MCF 10A (cell line): ENCODE measurements at places on chromosomes 7 and 10.

- peak; percentile 52 for DNase-seq
These were observed 381.0 kb upstream of the TPK1 start for GRCh38 chr7:145216866-145217265.

DNA sequence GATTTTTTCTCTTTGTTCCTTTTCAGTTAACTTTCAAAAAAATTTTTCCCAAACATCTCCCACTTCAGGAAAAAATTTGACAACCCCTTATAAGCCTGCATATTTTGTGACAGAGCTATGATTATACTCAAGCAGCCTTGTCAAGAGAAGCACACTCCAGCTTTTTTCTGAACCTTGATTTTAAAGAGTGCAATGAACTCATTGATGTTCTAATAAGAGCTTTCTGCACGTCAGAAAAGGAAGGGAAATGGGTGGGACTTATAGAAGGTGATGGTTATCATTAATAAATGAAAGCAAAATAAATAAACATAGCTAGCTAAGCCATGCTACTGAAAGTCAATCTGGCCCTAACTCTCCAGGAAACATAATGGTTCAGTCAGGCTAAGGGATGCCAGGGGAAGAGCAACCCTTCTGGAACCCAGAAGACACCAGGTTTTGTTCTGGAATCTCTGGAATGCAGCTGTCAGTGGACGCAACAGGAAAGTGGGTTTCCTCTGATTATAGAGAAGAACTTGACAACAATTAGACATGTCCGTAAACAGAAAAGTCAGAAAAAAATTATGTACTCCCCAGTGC is 76.1 kb downstream of the NHLRC2 start:
- DNase-seq = no peak

GRCh38 chr7:146276888-146277287 is 160.3 kb downstream of the CNTNAP2 start:
- DNase-seq = no peak

- DNase-seq = no peak
These were observed 9.2 kb downstream of the AGBL3 start for GRCh38 chr7:134995239-134996096.

- no peak for DNase-seq
These were observed 380.5 kb upstream of the AUTS2 start for GRCh38 chr7:69217516-69218350.

DNA sequence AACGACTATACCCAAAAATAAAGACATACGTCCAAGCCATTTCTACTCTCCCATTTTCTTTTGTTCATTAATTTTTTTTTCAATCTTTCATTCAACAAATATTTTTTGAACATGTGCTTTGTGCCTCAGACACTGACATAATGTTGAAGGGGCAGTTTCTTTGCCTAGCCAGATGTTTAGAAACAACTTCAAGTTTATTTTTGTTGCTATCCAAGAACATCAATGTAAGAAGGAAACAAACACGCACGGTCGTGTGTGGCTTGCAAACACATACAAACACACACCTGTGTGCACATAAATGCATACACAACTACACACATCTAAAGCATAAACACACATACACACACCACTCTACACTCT is 39.9 kb downstream of the BTBD16 start:
- DNase-seq = no peak

GRCh38 chr7:99543916-99544315 is 8.0 kb downstream of the FAM200A start:
- no peak for DNase-seq

- DNase-seq = no peak
These were observed 92.4 kb upstream of the PPP2R2D start for GRCh38 chr10:131808370-131808930.

- DNase-seq = no peak
These were observed 71.9 kb upstream of the DIP2C start for GRCh38 chr10:761376-761775.

GRCh38 chr7:149811221-149811620 is 27.0 kb upstream of the ZNF862 start:
- peak; percentile 18 for DNase-seq

GRCh38 chr7:17626235-17626634 is 314.1 kb downstream of the SNX13 start:
- DNase-seq = no peak

DNA sequence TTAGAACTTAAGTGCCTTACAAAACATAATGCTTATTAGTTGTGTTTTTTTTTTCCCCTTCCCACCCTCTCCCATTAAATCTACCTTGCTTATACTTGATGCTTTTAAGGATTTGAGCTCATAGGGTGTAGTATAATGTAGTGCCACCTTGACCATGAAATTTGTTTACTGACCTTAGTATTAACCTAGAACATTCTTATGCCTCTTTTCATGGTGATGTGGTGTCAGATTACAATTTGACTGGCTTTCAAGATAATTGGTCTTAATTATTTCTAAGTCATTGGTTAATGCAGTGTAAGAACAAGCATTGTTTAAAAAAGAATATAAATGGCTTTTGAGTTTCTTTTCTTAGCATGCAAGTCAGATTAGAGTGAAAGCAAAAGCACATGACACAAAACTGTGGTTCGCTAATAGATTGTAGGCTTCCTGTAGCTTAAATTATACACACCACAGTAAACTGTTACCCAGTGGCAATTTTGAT is 61.8 kb downstream of the ADD3 start:
- no peak for DNase-seq

DNA sequence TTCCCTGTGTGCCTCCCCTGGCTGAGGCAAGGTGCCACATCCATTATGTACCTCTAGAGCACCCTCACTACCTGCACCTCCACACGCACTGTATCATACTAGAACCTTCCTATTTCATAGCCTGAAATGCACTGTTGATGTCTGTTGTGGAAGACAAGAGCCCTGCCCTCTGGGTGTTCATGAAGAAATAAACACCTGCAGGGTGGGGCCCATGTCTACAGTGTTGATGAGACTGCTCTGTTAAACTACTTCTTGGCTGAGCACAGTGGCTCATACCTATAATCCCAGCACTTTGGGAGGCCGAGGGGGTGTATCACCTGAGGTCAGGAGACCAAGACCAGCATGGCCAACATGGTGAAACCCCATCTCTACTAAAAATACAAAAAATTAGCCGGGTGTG is 14.0 kb downstream of the SORBS1 start:
- no peak for DNase-seq

DNA sequence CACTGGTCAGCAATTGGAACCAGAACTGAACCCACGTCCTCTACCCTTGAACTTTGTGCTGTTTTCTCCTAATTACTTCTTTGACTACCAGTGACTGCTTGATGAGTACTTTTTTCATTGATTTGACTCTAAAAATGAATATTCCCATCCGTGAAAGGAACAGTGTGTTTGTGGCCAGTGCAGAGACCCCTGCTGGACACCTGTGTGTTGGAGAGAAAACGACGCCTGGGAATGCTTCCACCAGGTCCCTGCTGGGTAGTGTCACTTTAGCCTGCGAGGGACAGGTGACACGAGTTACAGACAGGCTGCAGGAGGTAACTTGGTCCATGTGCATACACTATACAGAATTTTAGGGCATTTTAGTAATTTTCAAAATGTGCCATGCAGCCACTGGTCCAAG is 6.8 kb upstream of the GJD4 start:
- DNase-seq = no peak

GRCh38 chr10:625751-626711 is 63.4 kb downstream of the DIP2C start:
- no peak for DNase-seq

DNA sequence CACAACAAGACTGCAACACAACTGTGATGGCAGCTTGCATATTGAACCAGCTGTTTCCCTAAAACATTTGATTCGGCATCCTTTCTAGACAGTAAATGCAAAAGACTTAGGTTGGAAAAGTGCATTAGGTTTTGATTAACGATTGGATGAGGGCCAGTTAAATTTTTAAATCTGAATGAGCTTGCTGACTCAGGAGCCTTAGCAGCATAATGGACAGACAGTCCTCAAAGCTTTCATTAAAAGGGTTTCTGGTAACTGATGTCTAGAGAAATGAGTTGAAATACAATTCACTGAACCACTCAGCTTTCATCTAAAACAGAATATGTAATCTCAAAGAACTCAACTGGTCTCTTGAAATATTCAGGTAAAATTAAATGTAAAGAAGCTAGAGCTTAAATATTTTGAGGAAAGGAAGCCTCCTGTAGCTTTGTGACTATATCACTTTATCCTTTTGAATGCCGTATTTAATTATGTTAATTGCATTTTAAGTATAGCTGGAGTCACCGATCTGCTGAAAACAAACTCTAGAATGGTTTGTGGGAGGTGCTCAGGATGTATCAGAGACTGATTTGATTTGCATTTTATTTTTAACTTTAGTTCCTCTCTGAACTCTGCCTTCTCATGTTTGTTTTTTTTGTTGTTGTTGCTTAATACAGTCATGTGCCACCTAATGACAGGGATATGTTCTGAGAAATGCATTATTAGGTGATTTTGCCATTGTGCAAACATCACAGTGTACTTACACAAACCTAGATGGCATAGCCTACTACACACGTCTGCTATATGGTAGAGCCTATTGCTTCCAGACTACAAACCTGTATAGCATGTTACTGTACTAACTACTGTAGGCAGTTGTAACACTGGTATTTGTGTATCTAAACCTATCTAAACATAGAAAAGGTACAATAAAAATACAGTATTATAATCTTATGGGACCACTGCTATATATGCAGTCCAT is 29.2 kb upstream of the ATRNL1 start:
- DNase-seq = no peak

GRCh38 chr7:158138329-158138597 is 449.4 kb downstream of the PTPRN2 start:
- DNase-seq = no peak

DNA sequence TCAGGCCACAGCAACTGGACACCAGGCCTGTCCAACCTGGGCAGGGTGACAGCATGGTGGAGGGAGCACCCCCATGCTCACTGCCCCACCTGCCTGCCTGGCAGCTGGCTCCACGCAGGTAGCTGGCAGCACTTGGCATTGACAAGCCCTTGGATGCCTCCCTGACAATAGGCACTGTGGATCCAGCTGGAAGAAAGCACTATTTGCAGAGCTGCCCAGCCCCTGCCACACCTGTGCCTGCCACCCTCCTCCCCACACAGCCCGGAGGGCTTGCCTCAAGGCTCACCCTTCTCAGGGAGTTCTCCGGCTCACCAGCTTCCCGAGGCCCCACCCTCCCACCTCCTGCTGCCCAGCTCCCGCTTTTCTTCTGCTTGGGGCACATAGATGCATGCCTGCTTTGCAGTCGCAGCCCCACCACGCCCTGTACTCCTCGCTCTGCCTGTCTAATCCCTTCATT is 160.1 kb downstream of the NEURL1 start:
- peak; percentile 24 for DNase-seq

DNA sequence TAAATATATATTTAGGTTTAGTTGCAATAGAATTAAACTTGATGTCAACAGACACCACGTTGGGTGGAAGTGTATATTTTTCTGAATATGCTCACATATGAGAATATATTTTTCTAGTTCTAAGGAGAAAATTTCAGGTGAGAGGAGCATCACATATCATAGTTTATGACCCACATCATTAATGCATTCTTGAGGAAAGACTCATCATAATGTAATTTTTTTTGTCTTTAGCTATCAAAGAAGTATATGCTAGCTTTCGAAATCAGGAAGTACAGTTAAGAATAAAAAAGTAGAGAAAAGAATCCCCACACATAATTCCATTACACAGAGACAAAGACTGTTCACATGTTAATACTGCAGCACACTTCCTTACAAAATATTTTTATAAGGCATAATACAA is 30.4 kb downstream of the A1CF start:
- no peak for DNase-seq

DNA sequence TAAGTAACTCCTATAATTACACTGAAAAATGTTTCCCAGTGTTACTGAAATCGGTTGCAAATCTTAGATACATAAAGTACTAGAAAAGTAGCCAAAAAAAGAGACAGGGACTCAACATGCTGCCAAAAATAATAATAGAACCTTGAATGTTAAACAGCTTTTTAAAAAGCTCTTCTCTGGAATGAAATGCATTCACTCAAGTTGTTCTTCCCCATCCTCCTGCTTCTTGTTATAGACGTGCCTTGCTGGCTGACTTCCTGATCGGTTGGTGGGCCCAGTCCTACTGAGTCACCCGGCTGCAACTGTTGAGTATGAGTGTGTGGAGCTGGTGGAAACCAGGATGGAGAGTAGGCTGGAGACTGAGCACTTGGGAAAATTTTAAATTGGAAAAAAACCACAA is 30.6 kb upstream of the RAPGEF5 start:
- no peak for DNase-seq

DNA sequence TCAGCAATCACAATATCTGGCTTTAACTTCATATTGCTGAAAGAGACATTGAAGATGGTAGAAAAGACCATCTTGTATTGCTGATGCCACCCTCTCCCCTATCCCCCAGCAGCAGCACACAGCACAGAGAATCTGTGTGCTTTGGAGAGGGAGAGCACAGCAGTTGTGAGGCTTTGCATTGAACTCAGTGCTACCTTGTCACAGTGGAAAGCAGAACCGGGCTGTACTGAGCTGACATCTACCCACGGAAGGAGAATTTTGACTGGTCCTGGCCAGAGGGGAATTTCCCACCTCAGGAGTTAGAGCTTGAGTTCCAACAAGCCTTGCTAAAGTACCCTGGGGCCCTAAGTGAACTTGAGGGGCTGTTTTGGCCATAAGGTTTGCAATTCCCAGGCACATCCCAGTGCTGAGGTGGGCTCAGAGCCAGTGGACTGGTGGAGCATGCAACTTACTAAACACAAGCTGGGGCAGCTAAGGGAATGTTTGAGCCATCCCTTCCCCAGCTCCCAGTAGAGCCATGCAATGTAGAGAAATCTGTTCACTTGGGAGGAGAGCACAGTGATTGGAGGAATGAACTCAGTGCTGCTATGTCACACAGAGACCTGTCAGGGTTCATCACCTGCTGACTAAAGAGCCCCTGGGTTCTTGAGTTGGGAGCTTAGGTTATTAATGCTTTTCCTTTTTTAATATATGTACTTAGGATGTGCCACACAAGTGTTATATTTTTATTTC is 62.1 kb downstream of the OR13A1 start:
- DNase-seq = no peak

DNA sequence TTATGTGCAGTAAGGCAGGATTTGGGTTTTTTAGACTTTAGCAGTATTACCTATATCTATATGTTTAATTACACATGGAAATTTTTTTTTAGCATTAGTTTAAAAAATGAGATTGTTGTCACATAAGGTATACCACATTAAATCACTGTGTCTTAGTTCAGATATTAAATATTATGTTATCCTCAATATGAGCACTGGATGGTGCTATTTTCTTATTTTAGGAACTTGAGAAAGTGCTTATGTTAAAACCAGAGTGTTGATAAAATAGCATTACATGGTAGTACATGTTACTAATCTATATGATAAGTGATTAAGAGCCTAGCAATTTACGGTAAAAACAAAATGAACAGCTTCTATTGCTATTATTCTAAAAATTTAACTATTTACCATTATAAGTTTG is 28.8 kb downstream of the MIOS start:
- DNase-seq = peak; percentile 26

DNA sequence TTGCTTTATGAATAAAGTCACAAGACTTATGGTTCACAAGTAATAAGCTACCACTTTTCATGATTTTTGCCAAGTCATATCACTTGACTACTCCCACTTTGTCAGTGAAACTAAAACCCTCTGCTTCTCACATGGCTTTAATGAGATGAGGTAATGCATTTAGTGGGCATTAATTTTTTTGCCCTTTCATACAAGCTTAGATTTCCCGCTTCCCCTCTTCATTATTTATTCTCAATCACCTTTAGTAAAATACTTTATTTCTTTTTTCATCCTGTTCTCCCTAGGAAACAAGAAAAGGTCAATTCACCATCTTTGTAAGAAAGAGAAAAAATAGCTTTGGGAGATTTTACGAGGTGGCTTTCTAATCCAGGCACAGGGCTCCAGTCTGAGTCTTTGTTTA is 109.6 kb upstream of the STARD3NL start:
- DNase-seq = no peak

- DNase-seq = no peak
These were observed 222.9 kb downstream of the CAMK1D start for GRCh38 chr10:12572281-12572680.
